Suppressor macrophage treated with lipopolysaccharide for 1 hour (primary cell): ENCODE measurements at places on chromosomes 7 and 10.

DNA sequence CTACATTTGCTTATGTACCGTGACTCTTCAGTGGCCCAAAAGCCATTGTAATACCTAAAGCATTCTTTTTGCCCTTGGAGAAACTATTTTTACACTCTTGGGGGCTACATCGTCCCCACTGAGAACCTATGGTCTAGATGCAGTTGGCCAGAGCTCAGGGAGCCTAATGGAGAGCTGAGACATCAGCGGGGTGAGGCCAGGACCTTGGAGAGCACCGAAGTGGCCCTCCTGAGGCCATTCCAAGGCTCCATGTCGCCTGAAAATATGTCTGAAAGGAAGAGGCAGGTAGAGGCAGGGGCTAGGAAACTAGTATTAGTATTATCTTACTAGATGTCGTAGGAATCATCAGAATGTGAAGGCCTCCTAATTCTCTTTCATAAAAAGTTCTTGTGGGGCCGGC is 4.9 kb downstream of the PKD2L1 start:
- no peak for DNase-seq

GRCh38 chr7:55019691-55020465 is 1.1 kb downstream of the EGFR start:
- no peak for DNase-seq

- DNase-seq = no peak
These were observed 80.2 kb upstream of the PPP2R2D start for GRCh38 chr10:131820626-131821025.

DNA sequence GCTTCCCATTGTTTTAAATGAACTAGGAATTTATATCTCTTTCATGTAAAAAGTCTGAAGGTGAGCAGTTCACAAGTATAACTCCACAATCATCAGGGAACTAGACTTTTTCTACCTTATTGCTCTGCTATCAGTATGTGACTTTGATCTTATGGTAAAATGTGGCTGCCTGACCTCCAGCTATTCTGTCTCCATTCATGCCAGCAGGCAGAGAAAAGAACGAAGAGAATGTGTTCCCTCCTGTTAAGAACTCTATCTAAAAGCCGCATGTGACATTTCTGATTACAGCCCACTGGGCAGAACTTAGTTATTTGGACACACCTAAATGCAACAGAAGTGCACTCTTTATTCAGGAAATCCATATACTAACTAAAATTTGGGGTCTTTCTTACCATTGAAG is 102.8 kb upstream of the MBL2 start:
- DNase-seq = no peak

DNA sequence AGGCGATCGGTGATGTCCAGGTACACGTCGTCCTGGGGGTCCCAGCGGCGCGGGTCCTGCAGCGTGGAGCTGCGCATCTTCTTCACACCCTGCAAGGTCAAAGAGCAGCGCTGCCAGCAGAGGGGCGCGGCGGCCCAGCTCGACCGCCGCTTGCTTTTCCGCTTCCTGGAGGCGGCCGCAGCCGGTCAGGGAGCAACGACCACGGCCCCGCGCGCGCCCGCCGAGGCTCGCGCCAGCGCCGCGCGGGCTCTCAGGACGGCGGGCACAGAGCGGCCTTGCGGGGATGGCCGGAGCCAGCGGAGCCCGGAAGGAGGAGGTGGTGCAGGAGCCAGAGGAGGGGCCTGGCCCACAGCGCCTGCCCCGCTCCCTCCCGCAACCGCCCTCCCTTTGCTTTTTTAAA is 76.4 kb upstream of the CDC14C start:
- DNase-seq = no peak

- DNase-seq = no peak
These were observed 28.3 kb upstream of the PRSS1 start for GRCh38 chr7:142720986-142721385.

GRCh38 chr10:4136121-4136520 is 351.1 kb upstream of the KLF6 start:
- no peak for DNase-seq

- no peak for DNase-seq
These were observed 36.5 kb downstream of the CALCR start for GRCh38 chr7:93538061-93538460.

- peak; percentile 73 for DNase-seq
These were observed 2.4 kb downstream of the NKX2-3 start for GRCh38 chr10:99534939-99535763.

DNA sequence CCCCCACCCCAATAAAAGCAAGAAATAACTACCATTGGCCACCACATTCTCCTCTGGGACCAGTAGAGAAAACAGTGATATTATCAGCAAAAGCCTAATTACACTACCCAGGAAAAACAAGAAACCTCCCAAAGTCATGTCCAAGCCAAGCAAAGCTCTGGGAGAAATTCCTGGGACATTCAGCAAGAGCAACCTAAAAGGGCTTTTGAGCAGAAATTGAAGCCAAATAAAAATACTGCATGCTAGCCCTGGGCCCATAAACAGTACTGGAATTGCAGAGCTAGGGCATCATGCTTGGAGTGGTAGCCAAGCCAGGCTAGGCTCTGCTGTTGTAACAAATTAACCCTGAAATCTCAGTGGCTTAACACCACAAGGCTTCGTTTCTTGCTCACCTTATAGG is 347.9 kb downstream of the LRMDA start:
- no peak for DNase-seq

DNA sequence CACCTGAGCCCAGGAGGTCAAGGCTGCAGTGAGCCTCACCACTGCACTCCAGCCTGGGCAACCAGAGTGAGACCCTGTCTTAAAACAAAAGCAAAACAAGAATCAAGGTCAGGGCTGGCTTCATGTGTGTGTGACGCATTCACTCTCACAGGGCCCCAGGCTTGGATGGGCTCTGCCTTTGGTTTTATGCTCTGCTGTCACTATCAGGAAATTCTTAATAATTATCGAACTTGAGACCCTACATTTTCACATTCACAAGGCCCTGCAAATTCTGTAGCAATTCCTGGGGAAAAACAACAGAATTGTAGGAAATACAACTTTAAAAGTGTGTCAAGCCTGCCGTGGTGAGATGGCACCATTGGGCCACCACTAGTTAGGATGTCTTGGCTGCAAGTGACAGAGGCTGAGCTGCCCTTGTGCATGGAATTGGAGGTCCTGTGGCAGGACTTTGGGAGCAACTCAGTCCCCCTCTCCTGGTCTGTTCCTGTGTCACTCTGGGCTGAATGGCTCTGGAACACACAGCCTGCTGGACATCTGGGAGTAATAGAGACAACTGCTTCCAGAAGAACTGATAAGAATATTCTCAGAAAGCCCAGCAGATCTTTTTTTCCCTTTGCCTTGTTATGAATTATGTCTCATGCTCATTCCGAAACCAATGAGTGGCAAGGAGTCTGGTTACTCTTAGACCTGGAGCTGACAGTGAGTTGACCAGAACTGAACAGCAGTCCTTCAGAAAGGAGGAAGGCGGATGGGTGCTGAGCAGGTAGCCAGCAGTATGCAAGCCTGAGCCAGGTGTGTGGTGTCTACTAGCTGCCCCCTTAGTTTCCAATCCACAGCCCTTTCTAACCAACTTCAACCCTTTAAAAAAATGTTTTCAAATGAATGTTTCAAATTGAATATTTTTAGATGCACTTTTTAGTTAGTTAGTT is 3.6 kb downstream of the UBE2D4 start:
- no peak for DNase-seq

- no peak for DNase-seq
These were observed 130.1 kb upstream of the MALRD1 start for GRCh38 chr10:18918532-18918931.

- no peak for DNase-seq
These were observed 159.6 kb downstream of the LSM5 start for GRCh38 chr7:32330602-32331001.

- no peak for DNase-seq
These were observed 18.0 kb upstream of the ADRB1 start for GRCh38 chr10:114025611-114026130.

- no peak for DNase-seq
These were observed 30.3 kb upstream of the NDST2 start for GRCh38 chr10:73841526-73842285.

DNA sequence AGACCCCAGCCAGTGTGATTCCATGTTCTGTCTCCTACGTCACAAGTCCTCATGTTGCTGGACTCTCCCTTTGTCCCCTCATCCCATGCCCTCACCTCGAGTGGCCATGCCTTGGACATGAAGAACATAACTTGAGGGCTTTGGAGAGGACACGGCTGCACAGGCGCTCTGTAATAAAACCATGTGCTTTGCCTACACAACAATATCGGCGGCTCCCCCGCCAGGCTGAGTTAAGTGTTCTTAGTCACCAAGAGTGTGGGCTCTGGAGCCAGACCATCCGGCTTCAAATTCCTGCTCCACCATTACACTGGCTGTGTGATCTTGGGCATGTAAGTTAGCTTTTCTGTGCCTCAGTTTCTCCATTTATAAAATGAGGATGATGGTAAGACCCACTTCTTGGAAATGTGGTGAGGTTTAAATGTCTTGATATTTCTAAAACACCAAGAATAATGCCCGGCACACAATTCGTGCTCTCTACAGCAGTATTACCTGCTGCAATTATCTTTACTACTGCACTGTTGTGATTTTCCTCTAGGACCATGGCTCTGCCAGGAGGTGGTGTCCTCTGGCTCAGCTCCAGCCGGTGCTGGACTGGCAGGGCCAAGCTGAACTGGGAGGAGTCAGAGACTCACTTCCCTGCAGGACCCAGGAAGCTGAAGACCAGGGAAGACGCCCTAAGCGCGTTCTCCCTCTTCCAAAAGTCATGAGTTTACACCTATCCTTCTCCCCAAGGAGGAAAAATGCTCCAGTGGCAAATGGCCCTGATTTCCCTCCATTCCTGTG is 15.7 kb downstream of the SLIT1 start:
- DNase-seq = no peak

DNA sequence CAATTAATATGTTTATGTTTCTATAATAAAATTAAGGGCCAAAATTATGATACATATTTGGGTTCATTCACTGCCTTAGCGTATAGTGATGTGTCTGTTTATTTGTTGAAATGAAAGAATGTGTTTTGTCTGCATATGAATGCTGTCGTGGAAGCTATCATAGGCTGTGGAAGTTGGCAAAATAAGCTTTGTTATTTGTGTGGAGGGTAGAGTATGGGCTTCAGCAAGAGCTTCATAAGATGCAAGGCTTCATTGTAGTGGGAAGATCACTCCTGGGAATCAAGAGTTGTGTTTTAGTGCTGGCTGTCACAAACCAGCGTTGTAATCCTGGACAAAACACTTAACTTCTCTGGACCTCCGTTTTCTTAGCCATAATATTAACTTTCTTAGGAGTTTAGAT is 2.5 kb downstream of the SLK start:
- DNase-seq = no peak

DNA sequence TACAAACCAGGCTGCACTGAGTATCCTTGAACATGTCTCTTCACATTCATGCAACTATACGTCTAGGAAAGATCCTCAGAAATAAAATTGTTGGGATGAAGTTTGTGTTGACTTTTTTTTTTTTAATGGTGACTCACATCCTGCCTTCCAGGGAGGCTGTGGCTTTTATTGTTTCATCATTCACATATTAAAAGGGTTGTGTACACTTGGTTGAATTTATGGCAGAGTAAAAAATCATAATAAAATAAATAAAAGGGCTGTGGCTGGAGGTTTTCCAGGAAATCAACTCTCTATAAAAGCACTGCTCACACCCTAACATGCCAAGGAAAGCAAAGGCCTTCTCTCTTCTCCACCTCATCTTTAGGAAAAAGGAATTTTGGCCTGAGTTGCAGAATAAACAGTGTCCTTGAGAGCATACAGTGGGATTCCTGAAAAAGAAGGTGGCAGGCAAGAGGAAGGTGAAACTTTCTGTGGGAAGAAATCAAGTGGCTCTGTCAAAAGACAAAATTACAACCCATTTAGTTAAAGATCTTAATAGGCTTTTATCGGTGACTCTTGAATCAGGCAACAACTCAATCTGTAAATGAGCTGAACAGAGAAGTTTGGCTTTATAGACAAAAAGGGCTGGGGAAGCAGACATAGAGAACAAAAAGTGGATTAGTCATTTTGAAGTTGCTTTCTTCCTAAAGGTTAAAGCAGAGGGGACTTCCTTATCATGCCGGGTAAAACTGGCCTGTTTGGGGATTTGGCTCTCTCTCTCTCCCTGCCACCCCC is 41.6 kb upstream of the FHIP2A start:
- peak; percentile 10 for DNase-seq

DNA sequence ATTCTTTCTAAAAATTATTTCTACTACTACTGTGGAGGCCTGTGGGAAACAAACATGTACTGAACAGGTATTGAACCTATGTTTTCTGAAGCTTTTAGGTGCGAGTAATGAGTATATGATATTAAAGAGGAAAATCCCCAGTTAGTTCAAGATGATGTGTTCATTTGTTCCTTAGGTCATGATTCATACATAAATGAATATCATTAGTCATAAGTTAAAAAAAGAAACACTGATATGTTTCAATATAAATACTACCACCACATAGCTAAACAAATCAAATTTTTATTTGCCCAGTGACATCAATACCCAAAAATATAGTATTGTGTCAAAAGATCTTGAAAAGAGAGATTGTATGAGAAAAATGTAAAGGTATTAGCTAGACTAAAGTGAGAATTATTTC is 210.7 kb upstream of the GNAI1 start:
- no peak for DNase-seq
